ENCODE measurements at places on chromosomes 7 and 10.

DNA sequence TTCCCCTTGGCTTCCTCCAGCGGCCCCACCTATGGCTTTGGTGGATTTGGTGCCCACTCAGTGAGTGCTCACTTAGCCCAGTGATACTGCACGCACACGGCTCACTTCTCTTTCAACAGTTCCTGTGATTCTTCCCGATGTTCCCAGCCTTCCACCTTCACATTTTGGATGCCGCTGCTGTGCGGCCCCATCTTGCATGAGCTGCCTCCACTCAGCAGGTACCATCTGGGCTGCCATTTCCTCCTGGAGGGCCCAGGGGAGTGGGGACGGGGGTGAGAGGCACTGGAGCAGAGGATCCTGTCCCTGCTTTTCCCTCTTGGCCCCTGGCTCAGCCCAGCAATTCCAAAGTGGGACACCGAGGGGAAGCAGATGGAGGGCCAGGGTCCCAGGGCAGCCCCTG is 323.3 kb upstream of the ZNF32 start:
- no peak for DNase-seq

DNA sequence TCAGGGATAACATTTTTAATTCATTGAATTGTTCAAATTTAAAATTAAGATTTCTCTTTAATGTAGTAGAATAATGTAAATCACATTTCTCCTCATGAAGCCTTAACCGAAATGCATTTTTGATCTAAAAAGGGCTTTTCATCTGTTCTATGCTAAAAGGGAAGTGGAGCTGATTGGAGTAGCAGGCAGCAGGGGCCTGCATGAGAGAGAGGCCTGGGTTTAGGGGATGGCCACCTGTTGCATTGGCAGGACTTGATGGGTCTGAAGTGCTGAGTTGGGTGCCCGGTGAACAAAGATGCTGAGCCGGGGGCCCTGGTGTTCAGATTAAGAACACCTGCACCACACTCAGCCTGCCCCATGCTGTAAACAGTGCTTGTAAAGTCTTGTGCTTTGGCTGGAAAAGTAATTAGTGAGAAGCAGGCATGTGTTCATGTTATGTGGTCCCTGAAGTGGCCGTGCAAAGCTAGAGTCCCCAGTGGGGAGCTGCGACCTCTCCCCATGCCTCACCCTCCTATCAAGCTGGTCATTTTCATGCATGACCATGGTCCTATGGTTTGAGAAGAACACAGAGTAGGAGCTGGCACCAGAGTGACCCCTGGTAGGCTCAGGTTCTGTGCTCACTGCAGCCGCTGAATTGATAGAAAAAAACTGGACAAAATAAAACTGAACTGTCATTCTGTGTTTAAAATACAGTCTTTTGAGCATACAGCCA is 124.3 kb downstream of the ADCY1 start:
- DNase-seq: no peak

DNA sequence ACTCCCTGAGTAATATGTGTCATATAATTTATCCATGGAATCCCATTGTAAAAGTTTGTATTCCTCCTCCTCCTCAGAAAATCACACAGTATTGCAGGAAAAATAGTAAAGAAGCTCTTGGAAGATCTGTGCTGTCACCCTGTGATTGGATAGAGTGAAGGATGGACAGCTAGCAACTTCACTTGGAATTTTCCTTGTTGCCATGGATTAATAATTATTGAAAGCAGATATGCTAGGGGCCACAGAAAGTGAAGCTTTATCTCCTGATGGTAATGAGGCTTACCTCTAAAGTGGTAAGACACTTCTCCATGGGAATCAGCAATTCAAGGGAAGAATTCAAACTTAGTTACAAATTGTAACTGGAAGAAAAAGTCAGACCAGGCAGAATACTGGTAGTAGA is 48.8 kb downstream of the PHYHIPL start:
- DNase-seq: no peak

GRCh38 chr7:16590424-16590823 is 55.1 kb downstream of the ANKMY2 start:
- no peak for DNase-seq
